ENCODE measurements at places on chromosomes 1 and 21.

DNA sequence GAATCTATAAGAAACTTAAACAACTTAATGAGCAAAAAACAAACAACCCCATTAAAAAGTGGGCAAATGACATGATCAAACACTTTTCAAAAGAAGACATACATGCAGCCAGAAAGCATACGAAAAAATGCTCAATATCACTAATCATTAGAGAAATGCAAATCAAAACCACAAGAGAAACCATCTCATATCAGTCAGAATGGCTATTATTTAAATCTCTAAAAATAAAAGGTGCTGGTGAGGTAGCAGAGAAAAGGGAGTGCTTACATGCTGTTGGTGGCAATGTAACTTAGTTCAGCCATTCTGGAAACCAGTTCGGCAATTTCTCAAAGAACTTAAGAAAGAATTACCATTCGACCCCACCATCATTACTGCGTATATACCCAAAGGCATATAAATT is 147.7 kb downstream of the FAF1 start:
- no peak for DNase-seq

GRCh38 chr1:205578780-205579571 is 52.8 kb downstream of the ELK4 start:
- no peak for DNase-seq

GRCh38 chr1:197394831-197395608 is 127.0 kb downstream of the CRB1 start:
- no peak for DNase-seq

DNA sequence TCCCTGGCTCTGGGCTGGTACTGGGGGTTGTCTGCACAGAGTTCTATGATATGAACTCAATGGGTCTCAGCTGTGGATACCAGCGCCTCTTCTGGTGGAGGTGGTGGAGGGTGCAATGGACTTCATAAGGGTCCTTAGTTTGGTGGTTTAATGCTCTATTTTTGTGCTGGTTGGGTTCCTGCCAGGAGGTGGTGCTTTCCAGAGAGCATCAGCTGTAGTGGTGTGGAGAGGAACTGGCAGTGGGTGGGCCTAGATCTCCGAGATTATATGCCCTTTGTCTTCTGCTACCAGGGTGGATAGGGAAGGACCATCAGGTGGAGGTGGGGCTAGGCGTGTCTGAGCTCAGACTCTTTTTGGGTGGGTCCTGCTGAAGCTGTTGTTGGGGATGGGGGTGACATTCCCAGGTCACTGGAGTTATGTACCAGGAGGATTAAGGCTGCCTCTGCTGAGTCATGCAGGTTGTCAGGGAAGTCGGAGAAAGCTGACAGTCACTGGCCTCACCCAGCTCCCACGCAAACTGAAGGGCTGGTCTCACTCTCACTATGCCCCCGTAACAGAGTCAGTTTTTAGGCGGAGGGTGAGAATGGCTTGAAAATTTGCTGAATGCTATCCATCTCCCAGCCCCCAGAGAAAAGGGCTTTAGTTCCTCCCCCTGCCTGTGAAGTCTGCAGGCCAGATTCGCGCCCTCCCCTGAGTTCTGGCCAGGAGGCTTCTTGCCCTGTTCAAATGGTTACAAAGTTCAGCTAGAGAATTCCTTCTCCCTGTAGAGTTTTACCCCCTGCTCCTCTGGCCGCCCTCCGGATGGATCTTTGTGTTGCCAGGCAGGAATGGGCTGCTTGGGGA is 902.9 kb downstream of the LTN1 start:
- DNase-seq, result no peak

DNA sequence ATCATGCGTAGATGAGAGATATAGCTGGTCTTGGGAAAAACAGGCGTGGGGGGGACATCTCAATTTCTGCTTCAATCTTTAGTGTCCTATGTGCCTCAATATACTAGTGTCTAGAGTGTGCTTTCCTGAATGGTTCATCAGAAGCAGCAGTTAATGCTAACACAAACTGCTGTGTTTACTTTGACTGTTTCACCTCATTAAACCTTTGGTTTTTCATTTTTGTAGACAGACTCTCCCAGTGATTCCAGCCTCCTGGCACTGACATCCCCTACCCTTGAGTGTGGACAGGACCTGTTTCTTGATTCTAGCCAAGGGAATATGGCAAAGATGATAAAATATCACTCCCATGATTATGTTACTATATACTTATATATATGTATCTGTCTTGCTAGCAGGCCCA is 37.6 kb downstream of the ZYG11A start:
- DNase-seq, result no peak

GRCh38 chr1:17570228-17570627 is 30.7 kb downstream of the ARHGEF10L start:
- no peak for DNase-seq

- peak; percentile 70 for DNase-seq
Measured at GRCh38 chr1:26994020-26994786, 711 bp downstream of the TRNP1 start.

- no peak for DNase-seq
Measured at GRCh38 chr21:45859041-45859761, 122.4 kb upstream of the COL6A1 start.

DNA sequence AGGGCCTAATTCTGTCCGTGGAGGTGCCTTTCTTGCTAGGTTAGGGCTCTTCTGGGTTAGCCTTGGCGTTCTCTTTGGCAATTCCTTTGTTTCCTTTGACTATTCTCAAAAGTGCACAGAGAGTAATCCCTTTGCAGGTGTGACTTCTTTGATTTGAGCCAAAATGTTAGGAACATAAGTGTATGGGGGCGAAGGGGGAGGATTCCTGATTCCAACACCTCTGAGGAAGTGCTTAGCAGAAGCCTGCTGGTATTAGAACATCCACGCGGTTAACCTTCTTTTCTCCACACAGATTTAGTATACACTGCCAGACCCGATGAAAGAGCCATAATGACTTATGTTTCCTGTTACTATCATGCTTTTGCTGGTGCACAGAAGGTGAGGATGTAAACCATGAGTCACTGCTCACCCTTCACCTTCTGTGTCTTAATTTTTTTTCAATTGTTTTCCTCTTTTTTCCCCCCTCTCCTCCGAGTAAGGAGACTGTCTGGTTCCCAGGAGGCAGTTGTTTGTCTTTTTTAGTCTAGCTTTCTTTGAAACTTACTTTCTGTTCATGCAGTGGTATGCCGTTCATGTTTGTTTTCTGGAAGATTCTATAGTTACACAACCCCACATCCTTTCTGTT is 48.0 kb downstream of the ACTN2 start:
- DNase-seq, result no peak

DNA sequence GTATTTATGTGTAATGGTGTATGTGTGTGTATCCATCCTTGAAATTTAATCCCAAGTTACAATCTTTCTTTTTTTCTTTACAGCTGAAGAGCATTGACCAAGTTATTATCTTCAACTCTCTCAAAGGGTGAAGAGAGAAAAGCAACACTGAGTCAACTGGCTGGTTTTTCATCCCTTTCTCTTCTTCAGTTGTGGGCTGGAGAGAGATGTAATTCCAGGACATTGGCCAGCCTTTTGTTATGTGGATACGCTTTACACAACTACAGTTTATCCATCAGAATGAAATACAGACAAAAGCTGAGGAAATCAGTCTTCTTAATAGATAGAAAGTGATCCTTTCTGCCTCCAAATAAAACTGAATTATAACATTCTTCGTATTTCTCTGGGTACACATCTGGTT is 357.0 kb upstream of the NCAM2 start:
- DNase-seq, result no peak

- DNase-seq, result peak; percentile 27
Measured at GRCh38 chr1:91513160-91513559, 12.5 kb downstream of the CDC7 start.

DNA sequence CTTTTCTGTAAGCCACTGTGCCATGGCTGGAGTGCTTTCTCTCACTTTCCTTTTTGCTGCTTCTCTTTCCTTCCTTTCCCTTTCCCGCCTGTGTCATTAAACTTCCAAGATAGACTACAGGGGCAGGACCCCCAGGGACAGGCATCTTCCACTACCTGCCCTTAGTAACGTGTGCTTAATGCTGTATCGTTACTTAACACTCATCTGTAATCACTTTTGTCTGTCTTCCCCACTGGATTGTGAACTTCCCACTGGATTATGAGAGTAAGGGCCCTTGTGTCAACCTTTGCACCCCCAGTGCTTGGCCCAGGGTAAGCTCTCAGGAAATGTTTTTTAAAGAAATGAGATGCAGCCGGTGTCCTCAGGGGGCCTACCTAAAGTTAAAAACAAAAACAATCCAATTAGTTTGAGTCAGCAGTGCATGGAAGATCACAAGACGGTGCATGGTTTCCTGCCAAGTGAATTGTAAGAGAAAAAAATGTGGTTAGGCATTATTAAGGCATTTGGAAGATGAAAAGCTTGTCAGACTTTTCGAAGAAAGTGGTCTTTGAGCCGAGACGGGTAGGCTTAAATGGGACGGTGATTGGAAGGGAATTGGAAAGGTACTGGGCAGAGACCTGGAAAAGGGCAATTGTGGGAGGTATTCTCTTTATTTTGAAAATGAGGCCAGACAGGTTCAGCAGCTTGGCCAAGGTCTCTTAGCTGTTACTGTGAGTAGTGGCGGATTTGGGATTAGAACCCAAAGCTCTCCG is 958 bp downstream of the LYPLAL1 start:
- DNase-seq, result peak; percentile 50

- DNase-seq, result no peak
Measured at GRCh38 chr1:226211181-226211821, 12.2 kb upstream of the MIXL1 start.

GRCh38 chr1:33908324-33908956 is 44.6 kb downstream of the HMGB4 start:
- DNase-seq, result no peak

- DNase-seq, result no peak
Measured at GRCh38 chr1:201489643-201490261, 17.2 kb downstream of the CSRP1 start.

GRCh38 chr1:77762072-77762476 is 2.4 kb upstream of the USP33 start:
- peak; percentile 48 for DNase-seq

DNA sequence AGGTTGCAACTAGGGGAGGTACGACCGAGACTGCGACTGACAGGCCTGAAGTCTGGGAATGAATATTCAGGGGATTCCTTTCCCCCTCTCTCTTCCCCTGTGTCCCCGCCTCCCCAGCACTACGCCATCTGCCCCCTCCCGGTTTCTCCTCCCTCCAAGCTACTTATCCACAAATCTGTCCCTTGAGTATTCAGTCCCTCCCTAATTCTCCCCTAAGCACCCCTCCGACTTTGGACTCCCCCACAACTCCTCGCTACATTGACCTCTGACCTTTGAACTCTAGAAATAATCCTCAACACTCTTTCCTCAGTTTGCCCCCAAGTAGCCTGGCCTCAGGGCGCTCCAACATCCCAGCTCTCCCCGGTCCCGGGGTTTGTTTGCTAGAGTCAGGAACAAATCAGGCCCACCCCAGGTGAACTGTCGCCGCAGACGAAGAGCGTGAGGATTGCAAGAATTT is 393 bp downstream of the LYSMD1 start:
- DNase-seq, result peak; percentile 83

GRCh38 chr1:209203533-209203895 is 380.0 kb upstream of the CAMK1G start:
- DNase-seq, result no peak

Measured in GM03348 (cell line).